ENCODE measurements at places on chromosomes 13 and 19.

DNA sequence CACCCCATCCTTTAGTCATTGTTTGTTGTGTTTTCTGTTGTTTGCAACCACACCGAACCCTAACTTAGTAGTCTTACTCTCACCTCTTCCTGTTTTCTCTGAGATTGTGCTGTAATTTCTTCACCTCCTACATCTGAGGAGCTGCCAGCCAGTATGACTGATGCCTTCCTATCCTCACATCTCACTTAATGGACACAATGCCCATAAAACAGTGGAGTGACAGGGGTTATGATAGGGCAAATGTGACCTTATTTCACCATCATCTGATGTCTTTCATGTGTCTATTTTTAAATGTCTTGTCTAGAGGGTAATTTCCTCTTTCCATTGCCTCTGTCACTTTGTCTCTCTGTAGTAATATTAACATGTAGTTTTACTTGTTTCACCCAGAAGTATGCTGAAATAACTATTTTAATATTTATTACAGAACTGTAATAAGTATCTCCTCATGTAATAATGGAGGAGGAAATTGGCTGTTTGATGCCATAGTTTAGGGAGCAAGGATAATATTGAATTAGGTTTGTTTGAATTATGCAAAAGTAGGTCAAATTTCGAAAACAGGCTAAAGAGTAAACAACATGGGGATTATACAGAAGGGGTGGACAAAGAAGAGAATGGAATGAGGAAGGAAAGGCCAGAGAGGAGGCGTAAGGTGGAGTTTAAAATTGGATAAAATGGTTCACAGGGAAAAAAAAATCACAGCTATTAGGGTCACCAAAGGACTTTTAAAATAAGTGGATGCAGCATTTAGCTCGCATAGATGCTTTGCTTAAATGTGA is 103.5 kb upstream of the SPRY2 start:
- DNase-seq = no peak

GRCh38 chr13:22198001-22198400 is 527.1 kb downstream of the FGF9 start:
- DNase-seq = no peak

DNA sequence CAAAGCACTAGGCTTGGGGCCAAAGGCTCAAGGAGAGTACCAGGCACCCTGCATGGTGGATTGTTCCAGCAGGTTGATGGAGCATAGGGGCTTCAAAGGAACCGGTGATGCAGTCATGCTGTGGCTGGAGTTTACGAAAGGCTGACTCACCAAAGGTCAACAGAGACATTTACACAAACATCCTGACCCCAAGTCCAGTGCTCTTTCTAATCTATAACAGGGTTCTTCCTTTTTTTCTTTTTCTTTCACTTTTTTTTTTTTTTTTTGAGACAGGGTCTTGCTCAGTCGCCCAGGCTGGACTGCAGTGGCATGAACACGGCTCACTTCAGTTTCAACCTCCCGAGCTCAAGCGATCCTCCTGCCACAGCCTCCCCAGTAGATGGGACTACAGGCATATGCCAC is 35.6 kb upstream of the TPTE2 start:
- no peak for DNase-seq

- no peak for DNase-seq
Observed at GRCh38 chr13:69234171-69234570, 873.5 kb upstream of the ATXN8OS start.

GRCh38 chr19:48354332-48354992 is 9.3 kb downstream of the TMEM143 start:
- no peak for DNase-seq

DNA sequence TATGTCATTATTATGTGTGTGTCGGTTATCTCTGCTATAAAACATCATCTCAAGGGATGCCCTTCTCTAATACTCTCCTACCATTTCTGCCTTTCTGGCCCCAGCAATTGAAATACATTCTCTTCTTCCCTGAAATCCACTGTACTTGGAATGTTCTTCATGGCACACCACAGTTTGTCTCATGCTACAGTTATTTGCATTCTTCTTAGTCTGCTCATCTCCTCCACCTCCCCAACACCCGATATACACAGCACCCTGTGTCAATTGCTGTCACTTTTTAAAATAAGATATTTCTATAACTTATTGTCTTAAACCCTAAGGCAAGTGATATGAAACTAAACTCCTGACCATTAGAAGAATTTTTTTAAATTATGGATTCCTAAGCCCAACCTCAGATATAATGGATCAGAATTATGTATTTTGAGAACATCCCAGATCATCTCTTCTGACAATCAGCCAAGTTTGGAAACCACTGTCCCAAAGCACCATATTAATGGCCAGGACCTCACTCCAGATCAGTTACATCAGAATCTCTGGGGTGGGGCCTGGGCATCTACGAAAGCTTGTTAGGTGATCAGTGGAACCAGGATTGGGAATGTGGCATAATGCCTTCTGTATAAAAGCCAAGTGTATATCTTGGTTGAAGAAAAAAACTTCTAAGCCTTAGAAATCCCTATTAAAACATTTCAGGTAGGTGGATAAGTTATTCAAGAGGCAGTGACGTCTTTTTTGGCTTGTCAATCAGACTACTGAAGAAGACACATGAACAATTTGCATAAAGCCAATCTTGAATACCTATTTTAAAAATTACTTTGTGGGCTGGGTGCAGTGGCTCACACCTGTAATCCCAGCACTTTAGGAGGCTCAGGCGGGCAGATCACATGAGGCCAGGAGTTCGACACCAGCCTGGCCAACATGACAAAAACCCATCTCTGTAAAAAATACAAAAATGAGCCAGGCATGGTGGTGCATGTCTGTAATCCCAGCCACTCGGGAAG is 30.0 kb upstream of the KBTBD7 start:
- DNase-seq = no peak

- no peak for DNase-seq
Observed at GRCh38 chr19:16366433-16367260, 42.0 kb downstream of the KLF2 start.

DNA sequence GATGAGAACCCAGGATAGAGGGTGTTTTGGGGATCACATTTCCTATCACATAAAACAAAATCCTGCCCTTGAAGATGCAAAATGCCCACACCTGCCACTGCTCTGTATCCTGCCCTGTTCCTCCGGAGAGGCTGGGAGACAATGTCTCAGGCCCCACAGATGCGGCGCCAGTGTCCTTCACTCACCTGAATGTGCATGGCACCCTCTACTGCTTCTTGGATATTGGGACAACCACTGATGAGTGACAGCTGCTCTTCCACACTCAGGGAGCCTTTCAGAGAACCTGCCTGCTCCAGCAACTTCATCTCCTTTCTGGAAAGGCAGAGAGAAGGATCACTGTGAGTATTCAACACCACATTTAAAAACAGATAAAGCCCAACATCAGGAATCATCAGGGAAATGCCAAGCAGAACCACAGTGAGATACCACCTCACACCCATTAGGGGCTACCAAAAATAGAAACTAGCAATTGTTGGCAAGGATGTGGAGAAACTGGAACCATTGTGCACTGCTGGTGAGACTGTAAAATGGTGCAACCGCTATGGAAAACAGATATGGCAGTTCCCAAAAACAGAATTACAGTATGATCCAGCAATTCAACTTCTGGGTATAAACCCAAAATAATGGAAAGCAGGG is 36.4 kb downstream of the CRYL1 start:
- DNase-seq = no peak

- no peak for DNase-seq
Observed at GRCh38 chr13:96527497-96527896, 437.6 kb downstream of the HS6ST3 start.

DNA sequence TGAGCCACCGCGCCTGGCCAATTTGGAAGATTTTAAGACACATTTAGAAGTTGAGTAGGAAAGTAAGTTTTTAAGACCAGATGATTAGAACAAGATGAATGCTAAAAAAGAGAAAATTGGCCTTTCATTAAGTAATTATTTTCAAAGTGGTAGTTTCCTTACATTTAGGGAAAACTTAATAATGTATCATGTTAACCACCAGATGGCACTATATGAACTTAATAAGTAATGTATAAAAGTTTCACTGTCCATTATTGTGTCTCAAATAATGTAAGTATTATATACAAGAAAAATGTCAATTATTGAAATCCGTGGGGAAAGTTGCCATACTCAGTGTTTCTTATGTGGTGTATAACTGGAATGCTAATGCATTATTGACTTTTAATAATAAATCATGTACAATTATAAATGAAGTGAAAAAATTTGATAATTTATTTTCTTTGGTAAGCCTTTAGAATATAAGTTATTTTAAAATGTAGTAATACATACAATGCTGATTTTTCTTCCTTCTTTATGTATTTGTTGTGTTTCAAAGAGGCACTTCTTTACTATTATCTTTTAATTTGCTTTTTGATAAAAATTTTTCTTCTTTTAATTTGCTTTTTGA is 29.2 kb downstream of the COG6 start:
- no peak for DNase-seq

- no peak for DNase-seq
Observed at GRCh38 chr19:29324291-29324680, 111.3 kb upstream of the UQCRFS1 start.

DNA sequence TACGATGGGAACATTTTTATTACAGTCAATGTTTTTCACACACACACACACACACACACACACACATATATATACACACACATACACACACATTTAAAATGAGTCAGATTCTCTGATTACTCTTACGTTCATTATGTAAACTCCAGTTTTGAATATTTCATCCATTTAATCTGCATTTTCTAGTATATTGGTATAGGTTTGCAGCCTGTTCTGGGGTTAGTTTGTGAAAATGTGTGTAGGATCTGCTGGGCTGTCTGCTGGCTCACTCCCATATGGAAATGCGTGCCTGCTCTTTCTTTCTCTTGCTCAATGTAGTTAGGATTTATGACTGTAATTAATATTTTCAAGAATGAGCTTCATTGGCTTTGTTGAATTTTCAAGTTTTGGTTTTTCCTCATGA is 7.1 kb downstream of the LILRB2 start:
- no peak for DNase-seq

- DNase-seq = peak; percentile 58
Observed at GRCh38 chr19:17873786-17874757, 2.3 kb downstream of the SLC5A5 start.

DNA sequence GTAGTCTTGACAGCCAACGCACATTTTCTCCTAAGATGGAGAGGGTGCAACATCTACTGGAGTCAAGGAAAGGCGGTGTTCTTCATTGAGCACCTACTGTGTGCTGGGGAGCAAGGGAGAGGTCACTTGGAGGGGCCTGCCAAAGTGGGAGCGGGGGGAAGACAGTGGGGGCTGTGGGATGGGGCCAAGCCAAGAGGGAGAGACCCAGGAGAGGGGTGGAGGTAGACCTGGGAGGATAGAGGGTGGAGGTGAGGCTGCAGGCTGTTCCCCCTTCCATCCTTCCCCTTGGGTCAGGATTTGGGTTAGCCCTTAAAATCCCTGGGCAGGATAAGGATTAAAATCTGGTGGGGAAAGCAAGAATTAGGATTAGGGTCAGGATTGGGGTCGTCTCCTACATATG is 1.7 kb upstream of the PLPP2 start:
- DNase-seq = no peak

DNA sequence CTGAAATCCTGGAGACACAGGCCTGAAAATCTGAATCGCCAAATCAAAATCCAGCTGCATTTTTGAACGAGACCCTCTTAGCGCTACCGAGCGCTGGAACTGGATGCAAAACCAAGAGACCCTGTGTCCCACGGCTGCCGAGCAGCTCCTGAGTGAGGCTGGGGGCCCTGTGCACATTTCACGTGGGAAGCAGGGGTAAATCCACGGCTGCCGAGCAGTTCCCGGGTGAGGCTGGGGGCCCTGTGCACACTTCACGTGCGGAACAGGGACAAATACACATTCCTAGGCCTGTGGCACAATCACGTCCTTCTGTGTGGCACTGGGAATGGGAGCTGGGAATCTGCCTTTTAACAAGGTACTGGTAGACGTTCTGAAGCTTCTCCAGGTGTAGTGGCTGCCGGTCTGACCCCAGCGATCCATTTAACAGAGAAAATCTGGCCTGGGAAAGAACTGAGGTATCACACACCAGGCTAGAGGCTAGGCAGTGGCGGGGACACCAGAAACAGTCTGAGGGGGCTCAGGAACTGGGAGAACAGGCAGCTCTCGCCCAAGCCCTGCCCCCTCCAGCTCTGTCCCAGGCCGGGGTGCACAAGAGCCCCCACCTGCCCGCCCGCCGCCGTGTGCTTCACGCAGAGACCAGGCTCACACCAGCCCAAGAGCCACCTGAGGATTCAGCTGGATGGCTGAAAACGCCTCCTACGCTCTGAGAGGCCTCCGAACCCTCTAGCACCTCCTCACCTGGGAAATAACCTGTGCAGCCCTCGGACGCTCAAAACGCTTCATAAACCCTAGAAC is 11.0 kb upstream of the C2CD4C start:
- DNase-seq = no peak

GRCh38 chr13:102291587-102292218 is 110.1 kb downstream of the FGF14 start:
- DNase-seq = no peak

DNA sequence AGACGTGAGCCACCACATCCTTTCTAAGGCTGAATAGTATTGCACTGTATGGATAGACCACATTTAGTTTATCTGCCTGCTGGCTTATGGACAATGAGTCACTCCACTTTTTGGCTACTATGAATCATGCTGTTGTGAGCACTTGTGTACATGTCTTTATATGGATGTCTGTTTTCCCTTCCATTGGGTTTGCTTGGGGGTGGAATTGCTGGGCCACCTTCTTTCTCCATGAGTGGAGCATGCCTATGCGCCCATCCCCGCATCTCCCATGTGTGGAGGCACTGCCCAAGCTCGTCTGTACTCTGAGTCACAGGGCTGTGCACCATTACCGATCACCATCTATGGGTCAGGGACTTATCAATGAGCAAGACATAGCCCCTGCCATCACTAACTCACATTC is 127.2 kb upstream of the GJB6 start:
- DNase-seq = no peak

DNA sequence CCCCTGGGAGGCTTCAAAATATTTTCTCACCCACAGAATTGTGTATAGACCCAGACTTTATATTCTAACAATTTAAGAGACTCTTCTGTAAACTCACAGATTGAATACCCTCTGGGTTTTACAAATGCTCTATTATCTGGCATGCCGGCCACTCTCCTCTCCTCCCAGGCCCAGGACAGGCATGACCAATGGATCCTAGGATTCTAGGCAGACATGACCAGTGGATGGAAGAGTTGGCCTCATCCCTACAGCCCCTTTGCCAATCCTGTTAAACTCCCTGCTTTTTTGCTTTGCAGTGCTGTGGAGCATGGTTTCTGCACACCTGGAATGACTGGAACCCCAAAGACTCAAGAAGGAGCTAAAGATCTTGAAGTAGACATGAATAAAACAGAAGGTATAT is 5.8 kb downstream of the ACSBG2 start:
- no peak for DNase-seq
